ENCODE measurements at places on chromosomes 6 and 20.

- H3K4me3 ChIP-seq: no peak overlapping the region
- no peak overlapping the region for H3K27ac ChIP-seq
- peaks cover 5% of the 10 kb centered on the region for H3K27me3 ChIP-seq
- H3K4me1 ChIP-seq: no peaks in the 10 kb centered on the region
- no peaks in the 10 kb centered on the region for H3K36me3 ChIP-seq
- DNase-seq: no peak
These were observed 132.7 kb upstream of the TCF21 start for GRCh38 chr6:133756078-133756695.

DNA sequence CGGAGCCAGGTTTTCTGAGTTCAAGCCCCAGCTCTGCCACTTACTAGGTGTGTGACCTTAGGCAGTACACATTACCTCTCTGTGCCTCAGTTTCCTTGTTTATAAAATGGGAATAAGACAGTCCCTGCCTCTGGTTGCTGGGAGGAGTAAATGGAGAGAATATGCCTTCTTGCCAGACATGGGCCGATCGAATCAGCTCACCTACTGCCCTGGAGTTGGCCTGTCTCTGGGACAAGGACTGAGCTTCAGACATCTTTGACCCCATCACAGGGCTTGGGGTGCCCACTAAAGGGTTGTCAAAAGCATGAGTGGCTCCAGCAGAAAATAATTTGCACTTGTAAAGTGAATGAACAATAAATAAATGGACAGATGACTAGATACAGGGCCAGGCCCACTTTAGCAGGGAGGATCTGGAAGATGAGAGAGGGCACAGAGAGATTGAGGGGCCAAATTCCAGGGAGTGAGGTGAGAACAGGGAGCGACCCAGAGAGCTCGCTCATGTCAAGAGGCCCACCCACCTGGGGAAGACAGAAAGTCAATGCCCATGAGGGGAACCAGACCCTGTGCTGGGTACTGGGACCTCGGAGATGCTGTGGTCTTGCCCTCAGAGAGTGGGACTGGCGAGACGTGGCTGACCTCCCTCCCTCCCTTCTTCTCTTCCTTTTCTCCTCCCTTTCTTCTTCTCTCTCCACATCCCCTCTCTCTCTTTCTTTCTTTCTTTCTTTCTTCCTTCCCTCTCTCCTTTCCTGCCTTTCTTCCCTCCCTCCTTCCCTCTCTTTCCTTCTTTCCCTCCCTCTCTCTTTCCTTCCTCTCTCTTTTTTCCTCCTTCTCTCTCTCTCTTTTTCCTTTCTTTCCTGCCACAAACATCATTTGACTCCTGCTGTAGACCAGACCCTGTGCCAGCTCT lies 3.9 kb upstream of the BPIFA2 start:
- no peak overlapping the region for H3K27ac ChIP-seq
- DNase-seq: no peak
- H3K4me3 ChIP-seq: no peak overlapping the region
- H3K36me3 ChIP-seq: peaks cover 2% of the 10 kb centered on the region
- no peaks in the 10 kb centered on the region for H3K27me3 ChIP-seq
- H3K4me1 ChIP-seq: no peaks in the 10 kb centered on the region

DNA sequence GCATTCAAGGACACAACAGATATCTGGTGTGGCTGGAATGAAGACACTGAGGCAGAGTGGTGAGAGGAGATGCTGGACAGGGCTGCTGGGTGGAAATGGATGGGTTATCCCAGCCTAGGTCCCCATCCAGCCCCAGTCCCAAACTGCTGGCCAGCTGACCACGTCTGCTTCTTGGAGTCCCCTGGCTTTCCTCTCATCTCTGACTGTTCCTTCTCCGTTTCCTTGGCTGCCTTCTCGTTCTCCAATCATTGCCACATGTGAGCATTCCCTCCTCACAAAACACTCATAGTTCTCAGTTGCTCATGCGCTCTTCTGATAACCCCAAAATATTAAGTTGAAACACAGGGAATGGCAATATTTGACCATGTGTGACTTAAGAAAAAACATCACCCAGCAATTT lies 31.5 kb downstream of the MAFB start:
- no peaks in the 10 kb centered on the region for H3K36me3 ChIP-seq
- peaks cover 3% of the 10 kb centered on the region for H3K27me3 ChIP-seq
- no peak overlapping the region for H3K27ac ChIP-seq
- H3K4me1 ChIP-seq: no peaks in the 10 kb centered on the region
- no peak overlapping the region for H3K4me3 ChIP-seq

- no peaks in the 10 kb centered on the region for H3K4me1 ChIP-seq
- H3K36me3 ChIP-seq: no peaks in the 10 kb centered on the region
- H3K27ac ChIP-seq: no peak overlapping the region
- no peaks in the 10 kb centered on the region for H3K27me3 ChIP-seq
These were observed 63.7 kb downstream of the EFCAB8 start for GRCh38 chr20:32922466-32922865.

DNA sequence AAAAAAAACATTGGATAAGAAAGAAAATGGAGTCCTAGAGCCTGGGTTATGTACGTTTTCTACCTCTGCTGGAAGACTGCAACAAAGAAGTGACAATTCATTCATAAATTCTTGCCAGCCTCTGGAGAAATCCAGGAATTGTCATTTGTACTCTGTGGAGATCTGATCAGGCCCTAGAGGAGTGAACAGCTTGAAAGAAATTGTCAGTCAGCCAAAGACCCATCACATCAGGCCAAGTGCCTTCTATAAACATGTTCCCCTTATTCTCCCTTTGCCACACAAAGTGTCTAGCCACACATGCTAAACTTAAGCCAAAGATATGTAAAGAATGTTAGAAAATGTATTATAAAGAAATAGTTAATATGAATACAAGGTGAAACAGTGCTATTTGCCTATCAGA lies 152.4 kb downstream of the ADAT2 start:
- no peak overlapping the region for H3K4me3 ChIP-seq
- H3K4me1 ChIP-seq: no peaks in the 10 kb centered on the region
- no peaks in the 10 kb centered on the region for H3K27me3 ChIP-seq
- no peak overlapping the region for H3K27ac ChIP-seq
- DNase-seq: no peak

GRCh38 chr6:136753624-136754023 lies 38.7 kb downstream of the MAP3K5 start:
- H3K27ac ChIP-seq: peak overlapping the region; percentile 66
- H3K4me3 ChIP-seq: peak overlapping the region; percentile 2
- no peaks in the 10 kb centered on the region for H3K36me3 ChIP-seq

GRCh38 chr20:1489325-1489724 lies 1.9 kb downstream of the SIRPB2 start:
- no peaks in the 10 kb centered on the region for H3K36me3 ChIP-seq
- H3K4me3 ChIP-seq: no peak overlapping the region
- H3K27ac ChIP-seq: no peak overlapping the region
- peaks cover 10% of the 10 kb centered on the region for H3K4me1 ChIP-seq
- no peak for DNase-seq

GRCh38 chr6:105810105-105810921 lies 275.8 kb upstream of the PRDM1 start:
- peaks cover 10% of the 10 kb centered on the region for H3K27me3 ChIP-seq
- H3K27ac ChIP-seq: peak overlapping the region; percentile 55
- no peaks in the 10 kb centered on the region for H3K36me3 ChIP-seq
- H3K4me3 ChIP-seq: no peak overlapping the region
- H3K4me1 ChIP-seq: peaks cover 42% of the 10 kb centered on the region

DNA sequence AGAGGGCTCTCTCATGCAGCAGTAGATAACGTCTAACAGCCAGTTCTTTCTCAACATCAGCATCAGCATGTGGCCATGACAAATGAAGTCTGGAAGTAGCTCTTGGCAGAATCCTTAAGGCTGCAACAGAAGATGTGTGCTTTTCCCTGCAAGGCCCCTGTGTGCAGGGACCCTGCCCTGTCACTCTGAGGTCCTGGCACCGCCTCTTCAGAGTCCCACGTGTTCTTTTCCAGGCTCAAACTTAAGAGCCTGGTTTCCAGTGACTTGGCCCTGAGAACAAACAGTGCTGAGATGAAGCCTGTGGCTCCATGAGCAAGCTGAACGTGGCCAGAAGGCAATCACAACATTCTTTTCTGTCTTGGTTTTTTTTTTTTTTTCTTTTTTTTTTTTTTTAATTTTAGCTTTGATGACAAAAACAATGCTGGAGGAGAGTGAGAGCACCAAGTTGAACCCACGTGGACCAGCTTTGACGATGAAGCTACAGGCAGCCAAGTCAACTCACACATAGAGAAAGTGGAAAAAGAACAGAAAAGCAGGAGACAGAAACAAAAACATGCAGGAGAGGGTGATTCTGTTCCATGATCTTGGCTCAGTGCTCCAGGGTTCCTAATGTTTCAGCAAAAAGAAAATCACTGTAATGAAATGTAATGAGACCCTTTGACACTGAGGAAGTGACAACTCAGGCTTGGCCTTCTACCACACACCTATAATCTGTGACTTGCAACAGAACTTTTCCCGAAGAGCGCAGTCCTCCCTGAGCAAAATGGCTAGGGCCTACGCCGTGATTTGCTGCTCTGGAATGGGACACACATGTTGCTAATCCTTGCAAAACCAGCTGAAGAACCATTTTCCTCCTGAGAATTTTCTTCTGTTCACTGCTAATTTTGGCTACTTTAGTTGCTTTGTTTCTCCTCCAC lies 86.1 kb downstream of the FOXC1 start:
- no peaks in the 10 kb centered on the region for H3K27me3 ChIP-seq
- H3K27ac ChIP-seq: no peak overlapping the region
- peaks cover 10% of the 10 kb centered on the region for H3K36me3 ChIP-seq
- DNase-seq: no peak
- no peaks in the 10 kb centered on the region for H3K4me1 ChIP-seq

DNA sequence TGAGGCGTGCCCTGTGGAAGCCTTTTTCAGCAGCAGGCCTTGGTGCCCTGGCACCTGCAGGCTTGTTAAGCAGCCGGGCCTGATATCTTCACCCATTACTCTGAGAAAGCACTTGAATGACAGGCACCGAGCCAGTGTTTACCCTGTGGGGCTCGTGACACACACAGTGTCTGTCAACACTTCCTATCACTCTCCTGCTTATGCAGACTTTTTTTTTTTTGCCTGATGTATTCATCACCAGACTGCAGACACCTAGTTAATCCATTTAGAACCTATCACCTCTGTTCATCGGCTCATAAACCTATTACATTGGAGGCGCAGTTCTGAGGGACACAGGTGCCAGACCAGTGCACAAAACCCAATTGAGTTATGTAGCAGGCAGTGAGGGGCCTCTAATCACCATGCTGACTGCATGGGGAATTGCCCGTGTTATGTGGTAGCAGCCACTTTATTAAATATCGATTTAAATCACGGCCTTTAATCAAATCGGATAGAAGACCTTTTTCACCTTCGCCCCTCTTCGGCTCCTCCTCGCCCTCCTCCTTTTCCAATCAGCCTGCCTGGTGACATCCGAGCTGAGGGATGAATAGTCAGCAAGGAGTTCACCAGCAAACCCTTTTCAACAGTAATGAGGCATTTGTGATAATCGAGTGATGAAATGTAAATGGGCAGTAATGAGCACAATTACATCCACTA lies 962.9 kb upstream of the SLC35B3 start:
- H3K27me3 ChIP-seq: peaks cover 6% of the 10 kb centered on the region
- no peak overlapping the region for H3K27ac ChIP-seq
- H3K4me3 ChIP-seq: no peak overlapping the region

DNA sequence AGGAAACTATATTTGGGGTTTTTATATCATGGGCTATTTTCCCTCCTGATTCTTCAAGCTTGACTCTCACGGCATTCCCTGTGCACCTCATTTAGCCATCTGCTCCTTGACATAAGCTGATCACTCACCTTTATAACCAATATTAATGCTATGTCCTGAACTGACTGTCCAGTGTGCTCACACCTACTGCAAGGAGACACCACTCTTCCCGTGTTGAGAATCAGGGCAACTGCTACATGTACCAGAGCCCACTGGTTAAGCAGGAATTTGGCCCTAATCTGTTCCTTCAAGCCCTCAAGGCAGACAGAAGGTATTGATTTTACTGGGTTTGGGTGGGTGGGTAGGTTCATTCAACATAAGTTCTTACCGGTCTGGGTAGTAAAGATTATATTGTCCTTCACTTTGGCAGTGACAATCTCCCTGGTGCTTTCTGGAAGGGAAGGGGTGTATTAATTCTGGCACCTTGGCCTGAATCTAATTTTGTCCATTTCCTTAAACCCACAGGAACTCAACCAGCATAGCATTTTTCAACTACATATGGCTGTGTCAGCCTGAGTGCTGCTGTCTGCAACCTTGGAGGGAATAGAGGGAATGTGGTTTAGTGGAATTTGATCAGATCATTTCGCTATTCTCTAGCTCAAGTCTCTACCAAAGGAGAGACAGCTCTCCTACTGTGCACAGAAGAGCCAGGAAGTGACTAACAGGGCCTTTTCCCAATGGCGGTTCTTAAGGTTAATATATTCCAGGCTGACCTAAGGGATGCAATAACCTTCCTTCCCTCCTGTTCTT lies 293.2 kb downstream of the BTBD9 start:
- no peak for DNase-seq
- H3K27ac ChIP-seq: no peak overlapping the region
- peaks cover 4% of the 10 kb centered on the region for H3K36me3 ChIP-seq
- H3K4me3 ChIP-seq: no peak overlapping the region

DNA sequence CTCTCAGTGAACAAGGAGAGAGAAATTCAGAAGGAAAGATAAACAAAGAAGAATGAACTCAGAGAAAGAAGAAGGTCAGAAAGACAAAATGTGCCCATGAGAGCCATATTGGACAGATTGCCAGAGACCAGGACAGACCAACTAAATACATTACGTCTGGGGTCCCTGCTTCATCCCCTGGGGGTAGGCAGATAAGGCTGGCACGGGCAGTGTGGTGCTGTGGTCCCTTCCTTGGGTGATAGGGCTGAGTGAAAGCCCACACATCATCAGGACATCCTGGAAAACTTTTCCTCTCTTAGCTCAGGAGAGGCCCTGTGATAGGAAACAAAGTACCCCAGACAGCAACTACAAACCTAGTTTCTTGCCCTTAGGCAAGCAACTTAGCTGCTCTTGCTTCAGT lies 13.2 kb upstream of the ARMC12 start:
- H3K27ac ChIP-seq: no peak overlapping the region
- no peak overlapping the region for H3K4me3 ChIP-seq
- H3K36me3 ChIP-seq: no peaks in the 10 kb centered on the region
- peaks cover 79% of the 10 kb centered on the region for H3K4me1 ChIP-seq

GRCh38 chr20:8654486-8654885 lies 414.4 kb upstream of the PLCB4 start:
- H3K36me3 ChIP-seq: no peaks in the 10 kb centered on the region
- H3K4me1 ChIP-seq: no peaks in the 10 kb centered on the region
- H3K4me3 ChIP-seq: no peak overlapping the region
- H3K27ac ChIP-seq: no peak overlapping the region
- DNase-seq: no peak

GRCh38 chr6:140032189-140032588 lies 657.7 kb upstream of the CITED2 start:
- H3K4me3 ChIP-seq: no peak overlapping the region
- no peaks in the 10 kb centered on the region for H3K4me1 ChIP-seq
- peaks cover 19% of the 10 kb centered on the region for H3K27me3 ChIP-seq
- DNase-seq: no peak
